Stimulated activated CD4-positive, alpha-beta T cell treated with anti-CD3 and anti-CD28 coated beads, Interleukin-1b, Interleukin-23, amount 100 ng/mL, for 1 hour (primary cell): ENCODE measurements at places on chromosomes 6 and 20.

DNA sequence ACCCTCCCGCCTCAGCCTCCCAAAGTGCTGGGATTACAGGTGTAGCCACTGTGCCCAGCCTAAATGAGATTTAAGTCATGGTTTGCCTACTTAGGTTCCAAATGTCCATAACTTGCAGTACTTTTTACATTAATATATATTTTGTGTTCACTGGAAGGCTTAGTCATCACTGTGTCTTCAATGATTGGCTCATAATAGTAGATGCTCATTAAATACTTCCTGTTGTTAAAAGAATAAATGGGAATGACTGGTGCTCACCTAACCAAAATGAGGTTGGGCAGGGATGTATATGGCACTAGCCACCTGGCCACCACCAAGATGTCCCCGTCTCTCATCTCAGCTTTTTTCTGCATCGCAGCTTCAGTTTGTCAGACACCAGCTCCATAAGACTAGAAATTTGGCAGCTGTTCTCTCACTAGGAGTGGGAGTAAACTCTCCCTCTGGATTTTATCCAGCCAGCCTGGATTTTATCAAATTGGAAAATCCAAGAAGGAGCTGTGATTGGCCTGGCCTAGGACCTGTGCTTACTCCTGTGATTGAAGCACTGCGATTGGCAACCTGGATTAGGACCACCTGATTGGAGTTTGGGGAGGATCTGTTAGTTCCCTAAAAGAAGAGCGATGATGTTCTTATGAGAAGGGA, 1.1 kb upstream of the GLO1 start:
- no peak for DNase-seq

GRCh38 chr6:91743756-91744155, 1156.9 kb upstream of the MAP3K7 start:
- DNase-seq = no peak

DNA sequence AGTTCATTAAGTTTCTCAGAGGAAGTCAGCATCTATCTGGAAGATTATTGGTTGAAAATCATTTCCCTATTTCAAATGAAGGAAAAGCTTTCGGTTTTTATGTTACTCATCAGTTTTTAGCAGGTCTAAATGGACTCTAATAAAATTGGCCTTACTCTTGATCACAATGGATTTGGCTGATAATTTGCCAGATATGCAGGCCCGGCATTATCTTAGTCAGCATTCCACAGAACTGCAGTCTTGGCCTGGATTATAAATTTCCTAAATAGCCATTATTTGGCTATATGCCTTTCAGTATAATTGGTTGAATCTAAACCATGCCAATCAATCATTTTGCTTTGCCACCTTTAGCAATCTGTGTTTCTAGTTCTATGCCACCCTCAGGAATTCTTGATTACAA, 91.7 kb upstream of the KCNQ5 start:
- DNase-seq = no peak

GRCh38 chr6:109498052-109498451, 15.0 kb upstream of the ZBTB24 start:
- no peak for DNase-seq

DNA sequence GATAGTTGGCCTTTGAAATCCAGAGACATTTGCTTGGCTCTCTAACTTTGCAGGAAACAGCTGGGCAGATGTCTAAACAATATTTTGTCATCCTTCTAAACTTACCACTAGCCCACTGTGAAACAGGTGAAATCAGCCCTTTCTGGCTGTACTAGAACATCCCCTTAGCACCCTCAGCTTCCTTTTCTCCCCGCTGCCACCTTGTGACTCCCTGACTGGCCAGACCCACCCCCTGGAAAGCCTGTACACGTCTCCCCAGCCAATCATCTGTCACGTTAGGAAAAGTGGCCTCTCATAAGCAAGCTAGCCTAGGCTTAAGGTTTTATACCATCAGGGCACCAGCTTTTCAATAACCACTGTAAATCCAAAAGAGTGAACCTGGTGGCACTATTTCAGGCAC, 88.6 kb upstream of the E2F3 start:
- no peak for DNase-seq

DNA sequence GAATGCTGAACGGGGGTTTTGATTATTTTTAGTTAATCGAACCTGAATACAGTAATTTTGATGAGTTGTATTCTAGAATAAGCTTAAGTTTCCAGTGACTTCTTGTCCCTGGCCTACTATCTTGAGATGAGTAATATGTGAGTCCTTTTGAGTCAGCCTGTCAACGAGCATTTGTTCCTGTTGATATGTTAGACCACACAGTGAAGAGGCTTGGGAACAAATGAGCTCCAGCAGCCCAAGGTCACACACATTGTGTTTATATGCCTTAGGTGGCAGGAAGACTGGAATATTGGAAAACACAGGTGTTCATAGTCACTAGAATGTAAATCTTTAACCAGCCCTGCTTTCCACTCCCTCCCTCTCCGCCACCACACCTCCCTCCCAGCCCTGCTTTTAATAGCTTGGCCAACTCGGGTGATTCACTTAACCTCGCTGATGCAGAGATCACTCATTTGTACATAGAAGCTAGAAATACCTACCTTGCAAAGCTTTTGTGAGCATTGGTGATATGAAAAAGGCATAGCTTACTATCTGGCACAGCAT, 9.1 kb downstream of the SMPDL3A start:
- no peak for DNase-seq

DNA sequence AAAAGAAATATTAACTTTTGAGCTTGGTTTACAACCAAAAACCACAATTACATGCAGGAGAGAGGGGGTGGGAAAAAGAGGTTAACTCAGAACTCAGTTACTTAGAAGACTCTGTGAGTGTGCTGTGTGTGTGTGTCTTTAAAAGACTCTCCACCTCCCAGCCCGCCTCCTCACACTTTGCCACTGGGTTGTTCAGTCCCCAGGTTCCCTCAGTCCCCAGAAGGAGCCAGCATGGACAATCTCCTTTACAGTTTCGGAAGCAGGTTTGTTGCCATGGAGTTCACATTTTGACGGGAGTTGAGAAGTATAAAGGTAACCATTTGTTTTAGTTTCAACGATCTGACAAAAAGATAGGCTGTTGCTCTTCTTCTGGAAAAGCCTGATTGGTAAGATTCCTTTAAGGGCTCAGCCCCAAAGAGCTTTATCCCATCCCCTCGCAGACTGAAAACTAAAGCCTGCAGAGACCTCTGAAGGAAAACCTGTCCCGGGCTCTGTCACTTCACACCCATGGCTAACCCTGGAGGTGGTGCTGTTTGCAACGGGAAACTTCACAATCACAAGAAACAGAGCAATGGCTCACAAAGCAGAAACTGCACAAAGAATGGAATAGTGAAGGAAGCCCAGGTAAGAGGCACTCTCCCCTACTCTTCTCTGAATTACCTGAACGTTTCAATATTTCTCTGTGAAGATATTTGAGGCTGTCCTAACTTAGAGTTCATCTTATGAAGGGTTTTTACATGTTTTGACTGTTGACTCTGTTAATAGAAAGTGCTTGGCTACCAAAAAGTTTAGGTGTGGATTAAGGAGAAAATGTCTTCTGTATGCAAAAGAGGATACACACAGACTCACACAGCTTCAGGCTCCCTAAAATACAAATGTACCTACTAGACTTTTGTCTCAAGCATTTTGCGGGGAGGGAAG, at the start of gene SPTLC3:
TSS of gene SPTLC3 (plus strand) at position 212 of the 921 bp plus-strand sequence. CDS start at position 508, 296 bp downstream.
- DNase-seq = no peak

- DNase-seq = no peak
Observed at GRCh38 chr6:35602133-35602946, 86.4 kb downstream of the FKBP5 start.

DNA sequence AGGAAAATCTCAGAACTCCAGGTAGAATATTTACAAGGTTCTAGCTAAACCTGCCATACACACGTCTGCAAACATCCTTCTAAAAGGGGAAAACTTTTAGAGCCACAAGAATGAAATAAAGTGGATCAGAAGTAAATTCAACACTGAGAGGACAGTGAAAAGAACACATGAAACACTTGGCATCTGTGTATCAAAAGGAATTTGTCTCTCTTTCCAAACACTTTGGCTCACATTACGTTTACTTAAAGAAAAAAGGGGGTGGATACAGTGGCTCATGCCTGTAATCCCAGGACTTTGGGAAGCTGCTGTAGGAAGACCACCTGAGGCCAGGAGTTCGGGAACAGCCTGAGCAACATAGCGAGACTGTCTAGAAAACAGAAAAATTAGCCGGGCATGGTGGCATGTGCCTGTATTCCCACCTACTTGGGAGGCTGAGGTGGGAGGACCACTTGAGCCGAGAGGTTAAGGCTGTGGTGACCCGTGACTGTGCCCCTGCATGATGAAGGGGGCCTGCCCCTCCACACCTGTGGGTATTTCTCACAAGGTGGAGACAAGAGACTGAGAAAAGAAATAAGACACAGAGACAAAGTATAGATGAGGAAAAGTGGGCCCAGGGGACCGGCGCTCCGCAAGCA, 35.4 kb downstream of the NINL start:
- no peak for DNase-seq

DNA sequence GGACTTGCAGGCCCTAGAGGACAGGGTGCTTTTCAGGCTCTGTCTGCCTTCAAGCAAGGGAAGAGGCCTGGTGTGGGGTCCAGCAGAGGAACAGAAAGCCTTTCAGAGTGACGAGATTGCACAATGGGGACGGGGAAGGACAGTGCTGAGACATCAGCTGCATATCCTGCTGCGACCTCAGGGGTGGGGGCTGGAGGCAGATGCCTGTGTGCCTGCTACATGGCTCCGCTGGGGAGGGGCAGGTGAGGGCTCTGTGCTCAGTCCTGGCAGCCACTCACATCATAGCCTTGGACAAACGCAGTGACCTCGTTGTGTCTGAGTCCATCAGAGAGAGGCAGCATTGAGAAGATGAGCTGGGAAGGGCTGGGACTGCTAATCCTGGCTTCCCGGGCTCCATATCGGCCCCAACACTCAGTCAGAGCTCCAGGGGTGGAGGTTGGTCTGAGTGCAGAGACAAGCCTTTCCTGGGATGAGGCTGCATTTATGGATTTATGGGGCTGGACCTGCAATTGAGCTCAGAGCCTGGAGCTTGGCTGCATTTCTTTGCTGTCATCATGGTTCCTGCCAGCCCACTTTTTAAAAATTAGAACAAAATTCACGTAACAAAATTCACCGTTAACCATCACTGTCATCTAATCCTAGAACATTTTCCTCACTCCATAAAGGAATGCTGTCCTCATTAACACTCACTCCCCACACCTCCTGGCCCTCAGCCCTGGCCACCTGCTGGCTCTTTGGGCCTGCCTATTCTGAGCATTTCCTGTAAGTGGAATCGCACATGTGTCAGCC, 196.9 kb upstream of the SLC24A3 start:
- DNase-seq = no peak

GRCh38 chr6:121090492-121090891, 243.8 kb downstream of the TBC1D32 start:
- DNase-seq = no peak

GRCh38 chr20:9228774-9229450, 160.0 kb downstream of the PLCB4 start:
- DNase-seq = no peak

- no peak for DNase-seq
Observed at GRCh38 chr20:45890077-45890984, 677 bp downstream of the NEURL2 start.

DNA sequence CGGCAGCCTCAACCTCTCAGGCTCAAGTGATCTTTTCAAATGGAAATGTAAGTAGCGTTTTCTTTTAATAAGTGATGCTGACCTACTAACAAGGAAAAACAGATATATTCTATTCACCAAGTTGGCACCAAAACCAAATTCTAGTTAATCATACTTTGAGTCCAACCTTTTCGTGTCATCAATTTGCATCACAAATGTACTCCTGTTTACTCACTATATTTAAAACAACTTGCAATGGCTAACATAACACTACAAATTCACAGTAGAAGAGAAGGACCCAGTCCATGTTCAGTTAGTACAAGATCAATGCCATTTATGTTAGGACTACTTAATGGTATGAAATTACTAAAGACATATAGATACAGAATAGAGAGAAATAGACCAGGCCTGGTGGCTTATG, 50.0 kb downstream of the MDN1 start:
- no peak for DNase-seq

- DNase-seq = no peak
Observed at GRCh38 chr20:4810426-4811019, 88.8 kb downstream of the PRND start.

DNA sequence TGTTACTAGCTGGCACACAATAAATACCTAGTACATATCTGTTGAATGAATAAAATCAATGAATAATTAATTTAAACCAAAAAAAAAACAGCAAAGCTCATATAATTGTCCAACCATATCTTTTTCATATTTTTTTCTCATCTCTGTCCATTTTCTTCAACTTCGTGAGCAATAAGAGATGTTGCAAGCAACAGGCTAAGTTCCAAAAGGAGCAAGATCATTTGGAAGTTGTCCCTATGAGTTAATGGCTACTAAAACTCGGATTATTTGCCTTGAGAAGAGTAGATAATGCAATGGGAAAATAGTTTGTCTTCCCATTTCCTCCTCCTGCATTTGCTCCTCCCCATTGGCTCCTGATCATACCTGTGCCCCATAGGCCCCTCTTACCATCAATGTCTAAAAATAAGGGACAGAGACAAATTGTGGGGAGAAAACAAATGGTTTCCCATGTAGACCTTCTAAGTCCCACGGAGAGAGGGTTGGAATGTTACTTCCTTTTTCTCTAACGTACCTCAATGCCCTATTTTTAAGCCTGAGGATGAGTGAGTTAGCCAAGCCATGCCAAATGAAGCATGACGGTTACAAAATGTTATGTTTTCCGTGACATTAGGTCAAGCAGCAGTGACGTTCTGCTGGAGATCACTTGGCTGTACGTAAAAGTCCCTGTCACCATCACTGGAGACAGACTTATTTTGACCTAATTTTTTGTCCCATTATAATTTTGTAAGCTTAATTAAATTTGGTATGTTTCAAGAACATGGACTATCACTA, 217.3 kb upstream of the PREP start:
- DNase-seq = no peak

DNA sequence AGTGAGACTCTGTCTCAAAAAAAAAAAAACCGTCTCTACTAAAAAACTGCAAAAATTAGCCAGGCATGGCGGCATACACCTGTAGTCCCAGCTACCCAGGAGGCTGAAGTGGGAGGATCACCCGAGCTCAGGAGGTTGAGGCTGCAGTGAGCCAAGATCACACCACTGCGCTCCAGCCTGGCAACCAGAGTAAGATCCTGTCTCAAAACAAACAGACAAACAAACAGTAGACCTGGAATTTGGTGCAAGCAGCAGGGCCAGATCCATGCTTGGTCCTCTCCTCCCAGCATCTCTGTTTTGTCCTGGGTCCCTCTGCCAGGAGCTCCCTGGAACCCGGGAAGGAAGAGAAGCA, 11.6 kb downstream of the RIPOR3 start:
- no peak for DNase-seq

DNA sequence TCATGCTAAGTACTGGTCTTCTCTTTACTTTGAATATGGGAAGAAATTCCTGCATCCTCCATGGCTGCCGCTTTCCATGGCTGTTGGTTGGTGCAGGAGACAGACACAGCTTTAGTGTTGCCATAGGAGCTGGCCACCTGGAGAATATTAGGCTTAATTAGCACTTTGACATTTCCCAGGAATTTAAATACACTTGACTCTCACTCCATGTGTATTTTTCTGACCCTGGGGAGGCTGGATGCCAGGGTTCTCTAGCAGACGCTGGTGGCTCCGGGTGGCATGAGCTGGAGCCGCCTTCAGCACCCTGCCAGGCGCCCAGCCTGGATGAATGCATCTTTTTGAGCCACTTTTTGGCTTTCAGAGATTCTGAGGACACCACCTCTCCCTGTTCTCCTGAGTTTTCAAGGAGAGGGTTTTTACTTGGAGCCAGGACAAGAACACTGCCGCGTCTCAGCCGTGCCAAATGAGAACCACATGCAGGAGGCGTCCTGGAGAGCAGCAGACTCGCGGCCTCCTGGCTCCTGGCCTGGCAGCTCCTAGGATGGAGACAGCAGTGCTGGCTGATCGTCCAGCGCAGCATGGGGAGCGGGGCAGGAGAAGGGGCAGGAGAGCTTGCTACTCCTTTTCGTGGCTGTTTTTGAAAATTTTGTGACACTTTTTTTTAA, 258.8 kb downstream of the SMOC2 start:
- no peak for DNase-seq
